ENCODE measurements at places on chromosomes 7 and 10.

GRCh38 chr7:131879424-131879823, 323.0 kb upstream of the PODXL start:
- DNase-seq: no peak

DNA sequence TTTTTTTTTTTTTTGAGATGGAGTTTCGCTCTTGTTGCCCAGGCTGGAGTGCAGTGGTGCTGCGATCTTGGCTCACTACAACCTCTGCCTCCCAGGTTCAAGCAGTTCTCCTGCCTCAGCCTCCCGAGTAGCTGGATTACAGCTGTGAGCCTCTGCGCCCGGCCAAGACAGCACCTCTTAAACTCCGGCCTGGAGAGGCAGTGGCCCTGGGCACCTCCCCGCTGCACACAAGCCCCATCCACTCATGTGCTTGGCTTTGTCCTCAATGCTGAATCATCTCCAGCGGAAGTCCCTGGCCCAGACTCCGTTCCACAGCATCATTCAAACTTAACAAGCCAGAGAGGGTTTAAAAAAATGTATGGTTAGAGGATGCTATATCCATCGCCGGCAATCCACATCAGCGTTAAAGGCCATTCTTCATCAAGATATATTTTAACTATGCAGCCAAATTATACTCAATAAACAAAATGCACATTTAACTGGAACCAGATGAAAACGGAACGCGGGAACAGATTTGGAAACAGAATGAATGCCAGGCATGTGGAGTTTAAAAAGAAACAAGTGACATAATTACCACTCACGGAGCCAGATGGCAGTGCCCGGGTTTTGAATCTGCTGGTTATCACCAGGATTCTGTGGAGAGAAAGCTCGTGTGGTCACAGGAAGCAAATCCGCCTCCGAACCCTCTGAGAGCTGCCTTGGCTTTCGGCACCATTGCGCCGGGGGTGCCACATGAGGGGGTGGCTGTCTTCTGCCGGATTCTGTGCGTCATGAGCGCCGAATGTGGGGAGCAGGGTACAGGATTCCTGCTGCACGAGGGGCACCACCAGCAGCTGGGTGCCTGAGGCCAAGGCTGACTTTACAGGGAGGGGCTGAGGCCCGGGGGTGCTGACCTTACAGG, 45.6 kb upstream of the CFAP46 start:
- no peak for DNase-seq

GRCh38 chr7:115499956-115500355, 530.6 kb downstream of the TFEC start:
- DNase-seq: no peak

DNA sequence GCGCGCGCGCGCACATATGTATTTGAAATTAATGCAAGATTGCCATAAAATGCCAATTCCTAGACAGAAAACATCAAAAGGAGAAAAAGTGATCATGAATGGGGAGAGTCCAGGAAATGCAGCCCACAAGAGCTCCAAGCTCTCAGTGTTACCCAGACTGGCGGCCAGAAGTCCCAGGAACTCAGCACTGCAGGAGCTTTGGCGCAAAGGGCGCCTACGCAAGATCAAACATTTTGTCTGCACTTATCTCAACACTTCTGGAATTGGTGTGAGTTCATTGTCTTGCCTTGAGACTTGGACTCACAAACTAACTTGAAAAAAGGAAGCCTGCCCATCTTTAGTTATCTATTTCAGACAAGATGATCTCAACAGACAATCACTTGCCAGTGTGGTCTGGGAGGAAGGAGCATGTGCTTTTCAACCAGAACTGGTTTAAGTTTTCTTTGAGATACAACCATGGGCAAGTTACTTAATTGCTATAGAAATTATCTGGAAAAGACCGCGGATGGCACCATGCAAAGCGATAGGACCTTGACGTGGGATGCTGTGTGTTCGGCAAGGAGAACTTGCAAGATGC, 77.2 kb downstream of the KIAA1549 start:
- DNase-seq: no peak

DNA sequence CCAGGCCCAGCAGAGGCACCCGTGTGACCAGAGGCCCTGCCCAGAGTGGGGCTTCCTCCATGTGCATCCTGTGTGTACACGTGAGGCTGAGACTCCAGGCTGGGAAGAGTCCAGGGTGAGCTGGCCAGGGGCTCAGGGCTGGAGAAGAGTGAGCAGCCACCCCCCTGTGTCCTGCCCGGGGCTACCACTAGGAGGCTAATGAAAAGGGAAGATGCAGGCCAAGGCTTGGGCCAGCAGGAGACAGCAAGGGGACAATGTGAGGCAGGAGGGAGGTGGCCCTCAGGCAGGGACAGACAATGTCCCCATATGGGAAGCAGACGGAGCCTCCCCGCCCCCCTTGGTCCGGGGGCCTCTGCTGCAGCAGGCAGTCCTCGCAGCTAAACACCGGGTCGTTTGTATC, 102.0 kb downstream of the HIF1AN start:
- DNase-seq: no peak

GRCh38 chr7:28128608-28129007, 52.0 kb downstream of the JAZF1 start:
- DNase-seq: no peak

DNA sequence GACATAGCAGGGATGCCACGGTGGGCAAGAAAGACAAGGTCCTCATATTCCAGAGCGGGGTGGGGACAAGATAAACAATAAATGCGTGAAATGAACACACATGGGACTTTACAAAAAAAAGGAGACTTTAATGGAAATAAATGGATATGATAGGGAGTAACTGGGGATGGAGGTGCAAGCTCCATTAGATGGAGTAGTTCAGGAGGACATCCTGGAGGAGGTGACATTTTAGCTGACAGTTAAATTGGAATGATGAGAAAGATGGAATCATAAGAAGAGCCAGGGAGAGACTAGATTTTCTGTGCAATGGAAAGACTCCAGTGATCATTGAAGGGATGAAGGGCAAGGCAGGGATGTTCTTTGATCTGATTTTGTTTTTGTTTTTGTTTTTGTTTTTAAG, 83.6 kb upstream of the MYL10 start:
- no peak for DNase-seq

GRCh38 chr7:25238066-25238725, 9.9 kb upstream of the NPVF start:
- no peak for DNase-seq
